ENCODE measurements at places on chromosomes 5 and 9. TPM values are rescaled to one million over a fixed set of nuclear protein-coding genes. Genes with fewer than 3 reads are reported as not detected.

DNA sequence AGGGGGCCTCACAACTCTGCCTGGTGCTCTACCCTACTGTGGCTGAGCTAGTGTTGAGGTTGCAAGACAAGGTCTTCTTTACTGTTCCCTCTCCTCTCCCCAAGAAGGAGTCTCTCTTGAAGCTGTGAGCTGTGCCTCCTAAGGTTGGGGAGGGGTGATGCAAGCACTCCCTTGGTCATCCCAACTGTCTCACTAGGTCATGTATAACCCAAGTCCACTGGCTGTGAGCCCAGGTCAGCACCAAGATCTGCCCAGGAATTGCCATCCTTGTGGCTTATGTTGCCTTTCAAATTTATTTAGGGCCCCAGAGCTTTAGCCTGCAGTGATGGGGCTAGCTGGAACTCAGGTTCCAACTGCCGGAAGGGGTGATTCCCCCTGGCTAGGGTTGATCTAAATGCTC is 10.3 kb upstream of the YTHDC2 start:
- H3K4me3 ChIP-seq: no peak overlapping the region
- H3K27ac ChIP-seq: no peak overlapping the region
- no peaks in the 10 kb centered on the region for H3K36me3 ChIP-seq
- no peak for DNase-seq
- no peaks in the 10 kb centered on the region for H3K4me1 ChIP-seq

DNA sequence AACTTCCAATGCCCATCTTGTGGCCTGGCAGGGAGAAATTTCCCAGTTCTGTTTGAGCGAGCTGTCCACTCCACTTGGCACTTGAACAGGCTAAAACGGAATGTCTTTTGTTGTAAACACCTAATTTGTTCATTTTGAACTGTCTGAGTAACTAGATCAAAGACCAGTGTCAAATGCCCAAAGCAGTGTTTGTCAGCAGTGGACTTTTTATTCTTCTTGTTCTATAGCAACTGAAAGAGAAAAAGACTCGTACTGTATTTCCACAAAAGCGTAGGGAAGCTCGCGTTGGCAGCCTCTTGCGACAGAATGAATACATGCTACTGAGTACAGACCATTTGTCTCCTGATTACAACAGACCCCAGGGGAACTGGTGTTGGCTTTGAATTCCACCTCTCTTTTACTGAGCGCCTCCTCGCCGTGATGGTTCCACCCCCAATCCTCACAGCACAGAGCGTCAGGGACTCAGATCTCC is 601.8 kb upstream of the ZNF608 start:
- H3K36me3 ChIP-seq: no peaks in the 10 kb centered on the region
- H3K27me3 ChIP-seq: no peaks in the 10 kb centered on the region
- no peak overlapping the region for H3K27ac ChIP-seq

DNA sequence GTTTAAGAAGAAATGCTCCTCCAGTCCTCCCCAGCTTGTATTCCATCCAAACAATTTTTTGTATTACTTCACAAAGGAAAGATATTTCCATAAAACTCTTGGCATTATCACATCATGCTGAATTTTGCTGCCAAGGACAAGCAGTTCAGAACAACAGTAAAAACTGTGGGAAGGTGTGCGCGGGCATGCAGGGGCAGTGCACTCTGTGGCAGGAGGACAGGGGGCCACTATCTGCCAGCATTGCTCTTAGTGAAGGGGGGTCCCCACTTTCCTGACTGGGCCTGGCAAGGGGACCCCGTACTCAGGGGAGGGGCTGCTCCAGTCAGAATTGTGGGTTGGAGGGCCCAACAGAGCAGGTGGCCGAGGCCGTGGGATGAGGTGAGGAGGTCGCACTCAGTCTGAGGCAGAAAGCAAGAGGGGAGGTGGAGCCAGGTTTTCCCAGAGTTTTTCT is 32.8 kb downstream of the ANGPTL2 start:
- H3K36me3 ChIP-seq: no peaks in the 10 kb centered on the region
- no peaks in the 10 kb centered on the region for H3K27me3 ChIP-seq
- peaks cover 6% of the 10 kb centered on the region for H3K4me1 ChIP-seq
- DNase-seq: peak; percentile 49

GRCh38 chr9:130820135-130820738 is 14.8 kb upstream of the ABL1 start:
- no peak overlapping the region for H3K4me3 ChIP-seq
- no peak overlapping the region for H3K27ac ChIP-seq
- no peaks in the 10 kb centered on the region for H3K4me1 ChIP-seq
- no peak for DNase-seq

The SPATA31A5 gene
- not detected for total RNA-seq

GRCh38 chr9:134342746-134343115 is 16.5 kb downstream of the RXRA start:
- H3K27me3 ChIP-seq: no peaks in the 10 kb centered on the region
- H3K4me1 ChIP-seq: peaks cover 13% of the 10 kb centered on the region
- no peak overlapping the region for H3K4me3 ChIP-seq
